ENCODE measurements at places on chromosomes 11 and 22.
A peak's percentile ranks its signal among the peaks of the same experiment; 100 is the strongest.

- no peak for DNase-seq
Measured at GRCh38 chr11:92784331-92784730, 185.1 kb upstream of the MTNR1B start.

DNA sequence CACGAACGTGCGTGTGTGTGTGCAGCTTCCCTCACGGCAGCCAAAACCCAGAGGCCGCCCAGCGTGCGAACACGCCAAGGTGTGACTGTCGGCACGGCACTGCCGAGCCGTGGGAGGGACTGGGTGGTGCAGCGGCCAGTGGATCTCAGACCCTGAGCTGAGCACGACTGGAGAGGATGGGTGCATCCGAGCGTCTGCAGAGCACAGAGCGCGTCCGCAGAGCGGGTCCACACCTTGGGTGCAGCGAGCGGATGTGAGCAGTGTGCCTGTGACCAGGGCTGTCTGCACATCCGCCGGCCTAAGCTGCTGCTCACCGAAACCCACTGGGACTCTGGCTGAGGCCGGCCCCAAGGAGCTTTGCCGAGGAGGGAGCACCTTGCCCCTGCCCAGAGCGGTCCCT is 22.7 kb downstream of the PTDSS2 start:
- no peak for DNase-seq

DNA sequence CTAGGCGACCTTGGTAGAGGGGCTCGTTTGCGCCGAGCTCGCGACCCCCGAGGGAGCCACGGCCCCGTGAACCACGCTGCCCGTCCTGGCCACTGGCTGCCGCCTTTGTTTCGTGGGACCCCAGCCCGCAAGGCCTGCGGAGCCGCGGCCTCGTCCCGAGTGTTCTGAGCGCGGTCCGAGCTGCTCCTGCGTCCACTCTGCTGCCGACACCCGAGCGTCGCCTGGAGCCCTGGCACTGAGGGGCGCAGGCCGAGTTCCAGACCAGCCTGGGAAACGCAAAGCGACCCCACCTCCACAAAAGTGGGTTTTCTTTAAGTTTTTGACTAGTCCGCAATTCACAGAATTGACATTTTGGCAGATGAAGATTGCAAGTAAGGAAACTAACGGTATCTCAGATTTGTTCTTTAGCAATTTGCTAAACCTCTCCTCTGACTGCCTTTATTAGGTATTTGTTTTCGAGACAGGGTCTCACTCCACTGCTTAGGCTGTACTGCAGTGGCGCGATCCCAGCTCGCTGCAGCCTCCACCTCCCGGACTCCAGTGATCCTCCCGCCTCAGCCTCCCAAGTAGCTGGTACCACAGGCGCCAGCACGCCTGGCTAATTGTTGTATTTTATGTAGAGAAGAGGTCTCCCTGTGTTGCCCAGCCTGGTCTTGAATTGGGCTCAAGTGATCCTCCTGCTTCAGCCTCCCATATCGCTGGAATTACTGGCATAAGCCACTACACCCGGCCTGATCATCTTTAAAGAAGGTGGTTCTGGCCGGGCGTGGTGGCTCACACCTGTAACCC is 879 bp upstream of the RNH1 start:
- peak; percentile 9 for DNase-seq

- peak; percentile 13 for DNase-seq
Measured at GRCh38 chr11:45374653-45375059, 88.5 kb upstream of the SYT13 start.

- no peak for DNase-seq
Measured at GRCh38 chr11:58494101-58494500, 13.8 kb downstream of the OR5B21 start.

GRCh38 chr22:17744430-17744829 is 29.8 kb downstream of the BID start:
- no peak for DNase-seq

DNA sequence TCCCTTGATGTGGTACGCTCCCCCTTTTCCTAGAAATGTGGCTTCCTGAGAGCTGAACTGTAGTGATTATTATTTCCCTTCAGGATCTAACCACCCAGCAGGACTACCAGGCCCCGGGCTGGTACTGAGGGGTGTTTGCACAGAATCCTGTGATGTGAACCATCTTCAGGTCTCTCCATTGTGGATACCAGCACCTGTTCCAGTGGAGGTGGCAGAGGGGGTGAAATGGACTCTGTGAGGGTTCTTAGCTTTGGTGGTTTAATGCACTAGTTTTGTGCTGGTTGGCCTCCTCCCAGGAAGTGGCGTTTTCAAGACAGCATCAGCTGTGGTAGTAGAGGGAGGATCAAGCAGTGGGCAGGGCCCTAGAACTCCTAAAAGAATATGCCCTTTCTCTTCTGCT is 18.6 kb downstream of the C11orf91 start:
- no peak for DNase-seq

GRCh38 chr11:117418737-117419481 is 91.3 kb downstream of the CEP164 start:
- DNase-seq = no peak

- no peak for DNase-seq
Measured at GRCh38 chr11:86795949-86796348, 4.4 kb upstream of the PRSS23 start.

- DNase-seq = no peak
Measured at GRCh38 chr11:77542296-77542695, 47.5 kb upstream of the AQP11 start.

GRCh38 chr11:35458846-35459245 is 39.5 kb upstream of the SLC1A2 start:
- no peak for DNase-seq

DNA sequence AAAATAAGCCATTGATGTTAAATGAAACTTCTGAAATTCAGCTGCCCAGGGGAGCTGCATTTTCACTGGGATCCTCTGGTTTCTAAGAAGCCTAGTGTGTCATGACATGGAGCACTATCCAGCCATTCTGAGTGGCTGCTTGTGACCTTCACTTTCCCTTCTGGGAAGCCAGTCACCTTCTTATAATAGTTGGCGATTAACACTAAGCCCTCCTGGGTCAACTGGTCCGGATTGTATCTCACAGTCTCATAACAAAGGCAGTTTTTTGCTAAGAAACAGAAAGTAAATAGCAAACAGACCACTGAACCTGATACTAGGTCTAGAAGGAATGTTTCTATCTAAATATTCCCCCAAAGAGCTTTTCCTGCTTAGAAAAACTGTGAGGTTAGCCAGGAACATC is 7.9 kb downstream of the CSRP3 start:
- no peak for DNase-seq

DNA sequence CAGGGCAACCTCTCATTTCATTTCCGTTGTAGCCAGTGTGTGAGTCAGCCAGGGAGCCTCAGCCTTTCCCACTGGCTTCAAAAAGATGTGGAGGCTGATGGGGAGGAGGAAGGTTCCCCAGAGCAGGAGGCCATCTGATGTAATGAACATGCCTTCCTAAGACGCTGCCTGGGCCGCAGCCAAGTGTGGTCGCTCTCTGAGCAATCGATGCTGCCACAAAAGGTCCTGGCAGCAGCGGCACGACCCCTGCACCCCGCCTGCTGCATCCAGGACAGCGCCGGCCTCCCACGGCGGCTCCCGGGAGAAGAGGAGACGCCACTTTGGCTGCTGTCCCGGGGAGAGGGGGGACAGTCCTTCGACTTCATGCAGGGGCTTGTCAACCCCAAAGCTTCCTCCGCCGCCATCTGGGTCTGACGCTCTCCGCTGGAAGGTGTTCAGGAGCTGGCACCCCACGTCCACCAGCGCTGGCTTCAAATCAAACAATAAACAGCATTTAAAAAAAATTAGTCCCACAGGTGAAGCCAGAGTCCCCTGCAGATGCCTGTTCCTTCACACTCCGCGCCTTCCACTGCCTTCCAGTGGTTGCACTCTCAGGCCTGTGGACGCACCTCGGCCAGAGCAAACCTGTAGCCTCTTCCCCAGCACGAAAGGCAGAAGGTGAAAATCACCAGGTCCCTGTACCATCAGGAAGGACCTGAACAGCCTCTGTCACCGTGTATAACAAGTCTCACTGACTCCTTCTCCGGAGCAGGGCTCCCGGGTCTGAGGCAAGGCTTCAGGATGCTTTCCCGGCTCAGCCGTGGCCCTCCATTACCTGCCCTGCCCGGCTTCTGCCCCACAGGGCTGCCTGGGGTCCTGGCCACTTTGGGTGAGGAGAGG is 930.7 kb downstream of the BRD1 start:
- no peak for DNase-seq

DNA sequence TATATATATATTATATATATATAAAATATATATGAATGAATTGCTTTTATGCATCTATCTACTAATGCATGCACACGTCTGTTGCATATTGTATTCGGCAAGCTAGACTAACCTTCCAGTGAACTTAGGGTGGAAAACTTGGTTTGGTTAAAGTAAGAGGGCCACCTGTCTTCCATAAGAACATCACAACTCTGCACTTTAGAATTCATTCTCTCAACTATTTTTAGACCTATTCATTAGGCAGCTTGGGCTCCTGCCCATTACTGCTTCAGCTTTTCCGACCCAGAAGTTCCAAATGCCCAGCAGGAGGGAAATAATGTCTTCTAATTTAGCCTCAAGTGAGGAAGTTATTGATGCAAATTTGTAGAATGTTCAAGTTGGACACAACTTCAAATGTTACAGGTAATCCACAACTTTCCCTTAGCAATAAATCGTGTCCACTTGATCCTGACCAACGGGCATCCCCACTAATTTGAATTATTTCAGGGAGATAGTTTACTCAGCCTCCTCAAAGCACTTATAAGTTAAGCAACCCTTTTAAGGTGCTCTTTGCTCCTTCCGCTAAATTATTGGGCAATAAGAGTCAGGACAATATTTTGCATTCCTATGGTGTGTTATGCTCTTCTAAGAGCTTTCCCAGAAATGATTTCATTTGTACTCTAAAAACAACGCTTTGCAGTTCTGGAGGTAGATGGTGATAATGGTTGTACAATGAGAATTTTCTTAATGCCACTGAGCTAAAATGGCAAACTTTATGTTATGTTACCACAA is 132.3 kb downstream of the OPCML start:
- no peak for DNase-seq

DNA sequence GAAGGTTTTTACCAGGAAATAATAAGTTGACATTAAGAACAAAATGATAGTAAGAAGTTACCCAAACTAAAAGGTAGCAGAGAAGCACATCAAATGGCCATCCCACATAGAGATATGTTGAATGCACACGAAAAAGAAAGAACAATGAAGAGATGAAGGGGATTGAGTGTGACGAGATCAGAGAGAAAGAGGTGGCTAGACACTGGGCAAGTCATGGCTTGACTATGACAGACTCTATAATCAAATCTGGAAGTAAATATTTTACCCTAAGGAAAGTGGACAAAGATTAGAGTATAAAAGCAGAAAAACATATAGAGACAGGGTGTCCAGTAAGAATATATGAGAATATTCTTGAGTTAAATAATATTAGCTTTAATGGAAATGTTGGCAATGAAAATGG is 31.4 kb downstream of the CASP12 start:
- DNase-seq = no peak

DNA sequence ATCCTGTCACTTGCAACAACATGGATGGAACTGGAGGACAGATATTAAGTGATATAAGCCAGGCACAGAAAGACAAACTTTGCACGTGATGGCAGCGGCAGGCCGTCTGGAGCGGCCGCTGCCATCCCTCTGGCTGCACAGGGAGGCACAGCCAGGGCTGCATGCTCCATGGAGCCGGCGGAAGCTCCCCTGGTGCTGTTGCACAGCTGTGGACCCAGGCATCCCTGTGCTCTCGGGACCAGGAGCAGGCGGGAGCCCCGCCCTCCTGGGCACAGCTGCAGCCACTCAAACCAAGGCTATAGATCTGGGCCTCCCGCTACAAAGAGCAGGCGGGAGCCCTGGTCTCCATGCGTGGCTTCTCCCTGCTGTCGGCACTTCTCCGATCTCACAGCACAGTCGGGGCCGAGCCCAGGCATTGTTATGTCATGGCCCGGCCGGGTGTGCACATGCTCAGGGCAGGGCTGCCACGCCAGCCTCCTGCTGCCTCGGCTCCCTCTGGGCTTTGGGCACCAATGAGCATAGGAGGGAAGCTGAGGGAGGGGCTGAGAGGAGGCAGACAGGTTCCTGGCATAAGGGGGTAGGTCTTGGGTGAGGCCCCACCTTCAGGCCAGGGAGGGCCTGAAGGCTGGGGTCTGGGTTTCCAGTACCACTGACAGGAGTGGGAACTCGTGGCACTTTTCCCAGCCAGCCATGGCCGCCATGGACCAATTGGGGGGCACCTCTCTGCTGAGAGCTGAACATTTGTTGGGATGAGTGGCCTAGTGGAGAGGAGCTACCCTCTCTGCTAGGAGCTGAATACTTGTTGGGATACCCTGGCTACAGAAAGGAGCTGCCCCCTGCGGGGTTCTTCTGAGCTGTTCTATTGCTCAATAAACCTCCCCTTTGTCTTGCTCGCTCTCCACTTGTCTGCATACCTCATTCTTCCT is 16.7 kb downstream of the RRP8 start:
- no peak for DNase-seq

GRCh38 chr22:46672731-46673130 is 52.5 kb downstream of the GRAMD4 start:
- no peak for DNase-seq

- DNase-seq = no peak
Measured at GRCh38 chr11:12694183-12694531, 19.9 kb downstream of the TEAD1 start.

GRCh38 chr11:92866679-92867282 is 102.7 kb upstream of the MTNR1B start:
- DNase-seq = no peak

- DNase-seq = no peak
Measured at GRCh38 chr22:27564806-27565205, 236.8 kb downstream of the MN1 start.

DNA sequence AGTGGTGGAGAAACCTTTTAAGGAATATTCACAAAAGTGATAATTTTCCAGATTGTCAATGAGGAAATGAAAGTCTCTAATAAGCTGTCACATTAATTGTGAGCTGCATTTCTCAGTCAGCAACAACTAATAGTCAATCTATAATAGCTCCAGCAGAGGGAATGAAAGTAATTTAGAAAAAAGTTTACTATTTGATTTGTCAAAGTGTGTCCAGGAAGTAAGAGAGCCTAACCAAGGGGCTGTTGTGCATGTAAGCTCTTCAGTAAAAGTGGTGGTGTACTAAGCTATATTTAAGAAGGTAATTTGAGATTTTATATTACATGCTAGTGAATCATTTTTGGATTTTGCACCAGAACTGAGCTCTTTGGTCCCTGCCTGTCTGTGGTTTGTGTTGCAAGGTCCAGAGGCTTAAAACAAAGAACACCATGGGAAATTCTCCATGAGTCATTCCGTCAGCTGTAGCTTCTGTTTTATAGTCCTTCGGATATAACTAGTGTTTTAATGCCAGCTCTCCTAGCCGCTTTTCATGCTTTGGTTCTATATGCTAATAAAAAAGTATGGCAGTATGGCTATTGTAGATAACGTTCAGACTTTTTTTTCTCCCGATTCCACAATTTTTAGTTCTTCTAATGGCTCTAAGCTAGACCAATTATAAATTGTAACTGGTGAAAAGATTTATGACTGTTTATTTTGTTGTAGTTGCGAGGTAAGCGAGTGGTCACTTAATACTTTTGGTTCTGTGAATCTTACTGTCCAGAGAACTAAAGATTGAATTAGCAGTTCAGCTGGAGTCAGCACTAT is 64.6 kb downstream of the ARHGEF12 start:
- DNase-seq = peak; percentile 98

- DNase-seq = no peak
Measured at GRCh38 chr11:10899121-10899830, 41.4 kb upstream of the ZBED5 start.

- DNase-seq = no peak
Measured at GRCh38 chr11:120959189-120959588, 64.7 kb upstream of the TBCEL start.
